Activated T-helper 9 cell treated with anti-CD3 and anti-CD28 coated beads, Interleukin-2, amount 50 U/mL, for 16 hours (primary cell): ENCODE measurements at places on chromosomes 7 and 10.

GRCh38 chr7:1114505-1114904 lies 26.6 kb downstream of the GPER1 start:
- no peak for DNase-seq

- DNase-seq = no peak
These were observed 11.9 kb upstream of the LMOD2 start for GRCh38 chr7:123643495-123644441.

DNA sequence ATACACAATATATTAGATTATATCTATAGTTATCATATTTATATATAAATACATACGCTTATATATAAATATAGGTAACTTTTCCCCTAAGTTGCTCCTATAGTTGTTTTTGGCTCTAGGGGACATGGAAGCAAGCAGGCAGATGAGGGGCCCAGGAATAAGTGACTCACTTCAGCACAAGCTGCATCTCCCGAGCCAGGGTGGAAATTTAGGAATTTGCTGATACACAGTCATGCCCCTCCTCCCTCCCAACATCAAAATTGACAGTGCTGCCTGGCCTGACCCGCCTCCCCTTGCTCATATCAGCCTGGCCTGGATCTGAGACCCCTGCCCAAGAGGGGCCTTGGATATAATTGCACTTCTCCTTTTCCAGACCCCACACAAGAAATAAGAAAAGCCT lies 33.8 kb downstream of the MKI67 start:
- DNase-seq = no peak

DNA sequence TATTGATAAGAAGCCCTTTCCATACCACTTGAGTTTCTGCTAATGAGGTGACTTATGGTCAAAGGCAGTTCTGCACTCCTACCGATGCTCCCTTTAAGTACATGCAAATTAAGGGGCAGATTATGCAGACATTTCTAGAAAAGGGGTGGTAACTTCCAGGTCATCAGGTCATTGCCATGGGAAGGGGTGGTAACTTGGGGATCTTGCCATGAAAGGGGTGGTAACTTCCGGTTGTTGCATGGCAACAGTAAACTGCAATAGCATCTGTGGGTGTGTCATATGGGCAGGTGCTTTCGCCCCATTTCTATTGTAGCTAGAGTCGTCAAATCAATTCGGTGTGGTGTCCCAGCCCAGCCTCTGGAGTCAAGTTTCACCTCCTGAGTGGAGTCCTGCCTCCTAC lies 150.9 kb downstream of the UBE2H start:
- no peak for DNase-seq

DNA sequence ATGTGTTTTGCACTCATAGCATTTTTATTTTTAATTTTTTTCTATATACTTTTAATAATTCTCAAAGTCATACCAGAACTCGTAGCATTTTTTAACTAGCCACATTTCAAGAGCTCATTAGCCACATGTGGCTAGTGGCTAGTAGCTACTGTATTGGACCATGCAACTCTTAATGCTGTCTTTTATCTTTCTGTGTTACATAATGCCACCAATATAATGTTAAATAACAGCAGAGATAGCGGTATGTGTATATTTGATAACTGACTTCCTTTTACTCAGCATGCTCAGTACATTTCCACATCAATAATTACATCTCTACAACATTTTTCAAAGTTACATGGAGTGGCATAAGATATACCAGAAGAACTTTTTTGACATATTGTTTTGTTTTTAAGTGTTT lies 91.4 kb downstream of the CDK13 start:
- DNase-seq = no peak

- no peak for DNase-seq
These were observed 44.7 kb downstream of the ZNF467 start for GRCh38 chr7:149728491-149729375.

- DNase-seq = no peak
These were observed 109.8 kb upstream of the NOBOX start for GRCh38 chr7:144513334-144513733.
